Bronchus fibroblast of lung (primary cell): ENCODE measurements at places on chromosomes 12 and 14. TPM values are rescaled to one million over a fixed set of nuclear protein-coding genes. Genes with fewer than 3 reads are reported as not detected.

Gene KRT7
- total RNA-seq, result 9.2 and 11.1 TPM in 2 replicates

Gene SERPINA12
- not detected in 2 replicates for total RNA-seq

Gene MMAB
- total RNA-seq, result 139 TPM in 2 replicates

Gene LRP1-AS
- total RNA-seq, result not detected in 2 replicates

Gene HPD
- total RNA-seq, result 0.84 and 1.3 TPM in 2 replicates

Gene IFNG-AS1
- total RNA-seq, result not detected in 2 replicates

Gene RAPGEF3
- 0.67 and 0.74 TPM in 2 replicates for total RNA-seq

Gene KRT83
- total RNA-seq, result not detected in 2 replicates

Gene ANAPC5
- total RNA-seq, result 138 and 140 TPM in 2 replicates

Gene ART4
- total RNA-seq, result not detected in 2 replicates

Gene CLSTN3
- 6.1 and 9.7 TPM in 2 replicates for total RNA-seq

Gene CCER1
- total RNA-seq, result not detected in 2 replicates

Gene MYF6
- 0.45 and 0.50 TPM in 2 replicates for total RNA-seq

Gene ADGRD1
- total RNA-seq, result under 0.01 and 0.84 TPM in 2 replicates

Gene KRT71
- total RNA-seq, result not detected in 2 replicates

Gene AKAP5
- 0.15 and 0.17 TPM in 2 replicates for total RNA-seq

Gene MDP1
- total RNA-seq, result 18.2 and 19.6 TPM in 2 replicates

Gene ENDOU
- total RNA-seq, result not detected in 2 replicates

Gene ZBTB1
- total RNA-seq, result 14.4 and 18.7 TPM in 2 replicates

Gene EPYC
- 0.67 TPM in 1 of 2 replicates, not detected in the other for total RNA-seq

Gene KRT2
- total RNA-seq, result not detected in 2 replicates

Gene CLEC2D
- 0.50 and 0.59 TPM in 2 replicates for total RNA-seq

Gene SERPINA5
- total RNA-seq, result under 0.01 and 0.15 TPM in 2 replicates

Gene KRT75
- not detected in 2 replicates for total RNA-seq

Gene PCED1B
- 0.17 and 1.0 TPM in 2 replicates for total RNA-seq

Gene CLEC4C
- total RNA-seq, result not detected in 2 replicates

Gene PELI2
- total RNA-seq, result 2.7 and 3.1 TPM in 2 replicates

Gene TAS2R30
- under 0.01 TPM in 1 of 2 replicates, not detected in the other for total RNA-seq

Gene DENND5B
- total RNA-seq, result 4.5 and 5.6 TPM in 2 replicates

Gene CELA1
- not detected in 2 replicates for total RNA-seq

Gene SOAT2
- total RNA-seq, result under 0.01 TPM in 1 of 2 replicates, not detected in the other

Gene FBXO34
- 11.9 and 13.6 TPM in 2 replicates for total RNA-seq
